ENCODE measurements at places on chromosomes 4 and X. TPM values are rescaled to one million over a fixed set of nuclear protein-coding genes. Genes with fewer than 3 reads are reported as not detected.

DNA sequence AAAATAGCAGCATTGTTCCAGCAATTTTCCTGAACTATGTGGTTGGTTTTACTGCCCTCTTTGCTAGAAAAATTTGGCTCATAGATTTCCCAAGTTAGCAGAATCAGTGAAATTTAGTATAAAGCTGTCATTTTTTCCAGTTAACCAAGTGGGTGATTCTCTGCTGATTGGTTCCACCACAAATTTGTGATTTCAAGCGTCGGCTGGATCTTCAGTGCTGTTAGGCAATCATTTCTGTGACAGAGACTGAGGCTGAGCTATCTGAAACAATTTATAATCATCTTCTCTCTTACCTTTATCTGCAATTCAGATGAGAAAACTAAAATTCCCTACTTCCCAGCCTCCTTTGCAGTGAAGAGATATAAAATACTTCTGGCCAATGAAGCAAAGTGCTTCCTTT lies 68.6 kb upstream of the OTUD4 start:
- no peak for DNase-seq

DNA sequence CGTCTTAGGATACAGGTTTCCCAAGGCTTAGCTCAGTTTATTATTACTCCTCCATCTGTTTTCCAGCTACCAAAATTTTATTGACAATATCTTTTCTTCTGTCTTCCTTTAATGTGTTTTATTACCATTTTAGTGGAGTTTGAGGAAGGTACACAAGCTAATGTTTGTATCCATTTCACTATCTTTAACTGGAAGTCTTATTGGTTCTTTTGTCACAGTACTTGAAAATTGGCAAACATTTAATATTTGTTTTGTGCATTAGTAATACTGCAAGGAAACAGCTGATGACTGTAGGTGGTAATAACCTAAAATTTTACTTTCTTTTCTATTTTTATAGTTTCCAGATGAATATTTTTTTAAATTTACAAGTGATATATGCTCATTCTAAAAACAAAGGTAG lies 9.3 kb upstream of the ARL9 start:
- DNase-seq, result no peak

SEPTIN11 gene
- total RNA-seq, result 64.0 TPM

XK gene
- total RNA-seq, result 2.8 TPM

- no peak for DNase-seq
Observed at GRCh38 chrX:37378404-37378803, 29.2 kb downstream of the PRRG1 start.

GRCh38 chrX:16832301-16832700 lies 37.9 kb downstream of the RBBP7 start:
- DNase-seq, result no peak

DNA sequence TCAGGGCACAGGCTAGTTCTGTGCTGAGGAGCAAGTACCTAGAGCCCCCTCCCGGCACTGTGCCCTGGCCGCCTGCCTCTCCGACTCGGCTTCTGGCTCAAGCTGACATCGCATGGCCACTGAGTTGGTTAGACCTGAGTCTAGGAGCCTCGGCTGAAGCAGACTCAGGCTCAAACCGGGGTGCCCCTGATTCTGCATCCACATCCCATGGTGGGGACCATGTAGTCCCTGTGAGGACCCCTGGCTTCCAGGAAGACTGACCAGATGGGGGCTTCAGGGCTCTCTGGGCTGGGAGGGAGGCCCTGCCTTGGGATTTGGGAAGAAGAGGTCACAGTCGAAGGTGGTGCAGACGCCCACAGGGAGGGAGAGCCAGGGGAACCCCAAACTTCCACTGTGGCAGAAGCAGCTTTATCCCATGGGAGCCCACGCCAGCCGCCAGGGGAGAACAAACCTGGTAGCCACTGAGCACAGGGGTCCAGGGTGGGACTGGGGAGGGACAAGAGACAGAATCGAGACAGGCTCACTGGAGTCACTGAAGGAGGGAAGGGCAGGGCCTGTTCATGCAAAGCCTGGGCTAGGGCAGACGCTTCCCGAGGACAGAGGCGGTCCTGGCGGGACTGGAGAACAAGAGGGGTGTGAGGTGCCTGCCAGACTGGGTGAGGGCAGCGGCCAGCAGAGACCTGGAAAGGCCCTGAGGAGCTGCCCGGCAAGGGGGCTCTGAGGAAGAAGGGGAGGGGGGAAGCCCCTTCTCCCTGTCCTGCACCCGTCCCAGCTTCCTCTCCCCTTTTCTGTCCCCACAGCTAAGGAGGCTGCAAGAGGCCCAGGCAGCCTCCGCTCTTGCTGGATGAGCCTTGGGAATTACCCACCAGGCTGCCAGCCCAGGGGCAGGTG lies 1.1 kb downstream of the PDE6B start:
- DNase-seq, result no peak

DNA sequence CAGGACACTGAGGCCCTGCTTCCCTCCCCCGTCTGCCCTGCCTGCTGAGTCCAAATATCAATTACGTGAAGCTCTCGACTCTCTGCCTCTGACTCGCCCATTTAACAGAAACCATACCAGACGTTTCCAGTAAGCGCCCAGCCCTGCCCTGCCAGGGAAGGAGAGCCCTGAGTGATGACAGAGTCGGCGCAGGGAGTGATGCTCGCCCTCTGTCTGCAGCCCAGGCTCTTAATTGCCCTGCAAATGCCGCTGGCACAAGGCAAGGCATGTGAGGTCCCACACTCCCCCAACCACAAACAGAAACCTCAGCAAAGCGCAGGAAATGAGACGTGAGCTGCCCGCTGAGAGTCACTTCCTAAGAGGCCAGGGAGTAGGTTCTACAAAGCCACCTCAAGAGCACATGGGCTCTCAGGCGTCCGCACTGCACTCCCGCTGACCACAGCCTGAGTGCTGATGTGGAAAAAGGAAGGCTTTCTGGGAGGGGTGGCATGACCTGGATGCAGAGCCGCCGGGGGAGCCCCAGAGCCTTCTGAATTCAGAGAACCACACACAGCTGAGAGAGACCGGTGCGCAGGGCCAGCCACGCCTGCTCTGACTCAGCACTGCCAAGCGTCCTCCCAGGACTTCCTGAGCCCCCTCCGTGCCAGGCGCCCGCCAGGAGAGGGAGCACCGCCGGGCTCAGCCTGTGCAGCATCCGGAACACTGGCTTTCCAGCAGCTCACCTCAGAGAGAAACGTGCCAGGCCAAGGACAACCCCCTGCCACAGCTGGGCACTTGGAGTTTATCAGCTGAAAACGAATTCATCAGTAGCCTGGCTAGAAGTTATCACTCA lies 5.3 kb downstream of the ZFYVE28 start:
- peak; percentile 85 for DNase-seq

SPANXN3 gene
- not detected for total RNA-seq

RAPGEF2 gene
- total RNA-seq, result 41.6 TPM

DNA sequence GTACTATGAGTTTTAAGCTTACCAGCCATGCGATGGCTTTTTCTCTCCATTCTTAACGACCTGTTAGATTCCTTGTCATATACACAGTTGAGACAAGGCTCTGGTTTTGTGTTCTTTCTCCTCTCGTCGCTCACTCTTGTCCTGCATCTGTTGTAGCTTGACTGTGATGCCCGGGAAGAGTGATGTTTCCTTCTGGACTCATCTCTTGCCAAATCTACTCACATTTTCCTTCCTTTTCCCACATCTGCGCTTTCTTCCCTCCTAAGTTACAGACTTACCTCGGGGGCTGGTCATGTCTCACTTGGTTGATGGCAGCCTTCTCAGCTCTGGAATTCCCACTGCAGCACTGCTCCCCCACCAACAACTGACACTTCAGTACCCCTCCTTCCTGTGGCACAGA lies 4.8 kb upstream of the MAP7D3 start:
- DNase-seq, result no peak

- no peak for DNase-seq
Observed at GRCh38 chr4:26959654-26960047, 99.0 kb downstream of the STIM2 start.

DNA sequence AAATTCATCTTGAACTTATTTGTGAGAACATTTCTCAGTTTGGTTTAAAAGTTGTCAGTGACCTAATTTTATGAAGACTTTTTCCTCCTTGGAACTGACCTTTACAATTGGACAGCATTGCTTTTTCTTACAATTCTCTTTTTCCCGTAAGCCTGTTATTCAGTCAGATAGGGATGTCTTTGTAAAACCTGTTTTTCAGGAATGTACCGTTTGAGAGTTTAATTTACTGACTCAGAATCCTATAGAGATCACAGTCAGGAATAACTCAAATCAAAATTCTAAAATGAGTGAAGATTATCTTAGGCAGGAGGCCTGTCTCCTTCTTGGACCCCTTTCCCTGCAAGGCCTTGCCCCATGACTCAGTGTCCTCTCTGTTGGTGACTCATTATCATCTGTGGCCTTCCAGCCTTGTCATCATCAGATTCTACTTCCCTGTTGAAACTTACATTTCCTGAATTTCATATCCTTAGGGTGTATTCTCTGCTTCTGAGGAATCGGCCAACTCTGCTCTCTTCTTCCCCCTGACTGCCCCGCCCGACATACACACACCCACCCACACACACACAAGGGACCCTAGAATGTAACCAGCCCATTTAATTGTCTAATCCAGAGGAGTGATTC lies 99.8 kb downstream of the ARHGAP10 start:
- DNase-seq, result peak; percentile 42

GRCh38 chr4:163121689-163122088 lies 45.0 kb downstream of the NAF1 start:
- DNase-seq, result no peak

DNA sequence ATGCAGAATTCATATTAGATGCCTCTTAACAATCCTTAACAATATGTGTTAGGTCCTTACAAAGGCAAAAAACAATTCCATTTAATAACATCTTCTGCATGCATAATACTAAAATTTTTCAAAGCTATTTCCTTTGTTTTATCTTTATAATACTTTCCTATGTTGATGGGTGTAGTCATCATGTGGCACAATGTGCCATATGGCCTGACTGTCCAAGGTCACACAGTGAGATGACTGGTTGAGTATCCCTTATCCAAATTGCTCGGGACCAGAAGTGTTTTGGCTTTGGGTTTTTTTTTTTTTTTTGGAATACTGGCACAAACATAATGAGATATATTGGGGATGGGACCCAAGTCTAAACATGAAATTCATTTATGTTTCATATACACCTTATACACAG lies 77.7 kb downstream of the NR3C2 start:
- DNase-seq, result no peak

- DNase-seq, result no peak
Observed at GRCh38 chr4:33334416-33334815, 2614.2 kb downstream of the PCDH7 start.

TMEM131L gene
- 11.7 TPM for total RNA-seq

DNA sequence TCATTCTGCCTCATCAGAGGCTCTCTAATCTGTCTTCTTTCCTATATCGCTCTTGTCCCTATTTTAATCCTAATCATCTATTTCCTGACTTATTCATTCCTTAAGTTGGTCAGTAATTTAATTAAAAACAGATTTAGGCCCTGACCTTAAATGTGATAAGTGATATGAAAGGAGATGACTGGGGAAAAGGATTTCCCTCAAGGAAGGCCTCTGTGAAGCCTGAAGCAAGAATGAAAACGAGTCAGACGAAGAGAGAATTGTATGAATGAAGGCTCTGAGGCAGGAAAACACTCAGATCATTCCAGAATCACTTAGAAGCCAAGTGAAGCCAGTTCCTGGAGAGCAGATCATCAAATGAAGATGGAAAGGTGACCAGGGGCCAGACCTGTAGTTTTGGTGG lies 22.1 kb downstream of the PKD2 start:
- DNase-seq, result no peak

CXCR3 gene
- total RNA-seq, result 1.5 TPM

MAGEB1 gene
- not detected for total RNA-seq

SYNPO2 gene
- 735 TPM for total RNA-seq

- DNase-seq, result no peak
Observed at GRCh38 chr4:52869656-52870055, 7.5 kb downstream of the RASL11B start.

DNA sequence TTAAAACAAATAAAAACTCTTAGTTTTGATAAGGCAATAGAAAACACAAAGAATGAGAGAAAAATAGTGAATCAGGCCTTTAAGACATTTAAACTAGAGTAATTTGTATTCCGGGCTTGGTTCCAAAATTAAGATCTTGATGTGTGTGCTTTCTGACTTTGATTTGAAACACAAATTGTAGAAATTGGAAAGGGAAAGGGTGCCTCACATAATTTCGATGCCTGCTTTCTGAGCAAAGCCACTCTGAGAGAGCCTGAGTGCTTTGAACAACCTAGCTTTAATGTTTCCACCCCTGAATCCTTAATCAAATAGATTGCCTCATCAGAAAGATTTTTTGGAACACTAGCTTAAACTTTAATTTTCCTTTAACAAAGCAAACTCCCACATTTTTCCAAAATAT lies 666.8 kb downstream of the PCDH18 start:
- DNase-seq, result no peak

GRCh38 chr4:169239221-169239905 lies 31.4 kb downstream of the SH3RF1 start:
- no peak for DNase-seq

- peak; percentile 34 for DNase-seq
Observed at GRCh38 chrX:131841496-131842437, 181.3 kb upstream of the STK26 start.

DNA sequence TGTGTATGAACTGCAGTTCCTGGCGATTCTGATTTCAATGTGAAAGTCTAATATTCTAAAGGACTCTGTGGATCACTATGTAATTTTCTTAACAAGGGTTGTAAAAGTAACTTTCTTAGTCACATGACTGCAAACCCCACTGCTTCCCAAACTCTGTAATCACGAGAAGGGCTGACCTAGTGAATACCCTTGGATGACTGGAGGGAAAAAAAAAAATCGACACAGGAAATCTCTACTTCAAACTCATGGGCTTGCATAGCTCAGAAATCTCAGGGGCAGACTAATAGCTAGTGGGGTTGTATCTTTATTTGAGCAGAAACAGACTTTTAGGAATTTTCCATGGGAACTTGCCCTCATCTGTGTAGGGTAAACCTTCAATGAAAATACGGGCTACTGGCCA lies 4.8 kb upstream of the MXRA5 start:
- DNase-seq, result no peak

DNA sequence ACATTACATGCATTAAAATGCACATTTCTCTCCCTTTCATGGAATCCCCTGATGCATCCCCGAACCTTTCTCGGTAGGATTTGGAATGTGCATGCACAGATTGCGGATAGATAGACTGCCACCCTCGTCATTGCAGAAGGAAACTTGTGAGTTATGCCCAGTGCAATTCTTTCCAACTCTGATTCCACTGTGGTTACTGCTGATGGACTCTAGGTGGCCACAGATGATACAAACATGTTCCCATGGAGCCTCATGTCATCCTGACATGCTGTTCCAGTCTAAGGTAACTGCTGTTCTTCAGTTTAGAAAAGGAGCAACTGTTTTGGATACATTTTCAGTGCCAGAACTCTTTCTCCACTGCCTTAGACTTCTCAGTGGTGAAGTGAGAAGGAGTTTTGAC lies 9.1 kb upstream of the VCX3B start:
- DNase-seq, result no peak

VCX3B gene
- not detected for total RNA-seq

NAAA gene
- 28.0 TPM for total RNA-seq

DNA sequence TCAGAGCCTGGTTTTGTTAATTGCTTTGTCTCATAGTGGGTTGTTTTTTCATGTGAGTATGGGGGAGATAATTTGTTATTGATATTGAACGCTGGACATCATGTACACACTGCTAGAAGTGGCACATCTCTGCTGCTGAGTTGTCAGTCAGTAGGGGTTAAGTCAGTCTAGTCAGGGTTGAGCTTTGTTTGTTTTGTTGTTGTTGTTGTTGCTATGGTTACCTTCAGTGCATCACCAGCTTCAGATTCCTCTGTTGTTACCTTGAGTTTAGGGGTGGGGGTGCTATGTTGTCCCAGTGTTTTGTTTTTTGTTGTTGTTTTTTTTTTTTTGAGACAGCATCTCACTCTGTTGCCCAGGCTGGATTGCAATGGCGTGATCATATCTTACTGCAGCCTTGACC lies 9.9 kb downstream of the YIPF6 start:
- no peak for DNase-seq
